ENCODE measurements at places on chromosomes 1 and 21. TPM values are rescaled to one million over a fixed set of nuclear protein-coding genes. Genes with fewer than 3 reads are reported as not detected.

GRCh38 chr1:229406798-229407197 is 27.1 kb downstream of the ACTA1 start:
- no peak for DNase-seq

Gene OR10J1
- total RNA-seq, result 0.05 TPM

Gene ERICH3
- not detected for total RNA-seq

Gene AMY1B
- total RNA-seq, result not detected

DNA sequence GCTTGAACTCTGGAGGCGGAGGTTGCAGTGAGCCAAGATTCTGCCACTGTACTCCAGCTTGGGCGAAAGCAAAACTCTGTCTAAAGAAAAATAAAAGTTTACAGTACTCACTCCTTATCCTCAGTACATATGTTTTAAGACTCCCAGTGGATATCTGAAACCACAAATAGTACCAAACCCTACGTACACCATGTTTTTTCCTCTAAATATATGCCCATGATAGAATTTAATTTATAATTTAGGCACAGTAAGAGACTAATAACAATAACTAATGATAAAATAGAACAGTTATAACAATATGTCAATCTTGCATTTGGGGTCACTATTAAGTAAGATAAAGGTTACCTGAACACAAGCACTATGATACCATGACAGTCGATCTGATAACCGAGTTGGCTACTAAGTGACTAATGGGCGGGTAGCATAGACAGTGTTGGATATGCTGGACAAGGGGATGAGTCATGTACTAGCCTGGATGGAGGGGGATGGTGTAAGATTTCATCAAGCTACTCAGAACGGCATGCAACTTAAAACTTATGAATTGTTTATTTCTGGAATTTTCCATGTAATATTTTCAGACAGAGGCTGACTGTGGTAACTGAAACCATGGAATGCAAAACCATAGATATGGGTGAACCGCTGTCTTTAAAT is 43.7 kb downstream of the ST7L start:
- DNase-seq, result peak; percentile 52

DNA sequence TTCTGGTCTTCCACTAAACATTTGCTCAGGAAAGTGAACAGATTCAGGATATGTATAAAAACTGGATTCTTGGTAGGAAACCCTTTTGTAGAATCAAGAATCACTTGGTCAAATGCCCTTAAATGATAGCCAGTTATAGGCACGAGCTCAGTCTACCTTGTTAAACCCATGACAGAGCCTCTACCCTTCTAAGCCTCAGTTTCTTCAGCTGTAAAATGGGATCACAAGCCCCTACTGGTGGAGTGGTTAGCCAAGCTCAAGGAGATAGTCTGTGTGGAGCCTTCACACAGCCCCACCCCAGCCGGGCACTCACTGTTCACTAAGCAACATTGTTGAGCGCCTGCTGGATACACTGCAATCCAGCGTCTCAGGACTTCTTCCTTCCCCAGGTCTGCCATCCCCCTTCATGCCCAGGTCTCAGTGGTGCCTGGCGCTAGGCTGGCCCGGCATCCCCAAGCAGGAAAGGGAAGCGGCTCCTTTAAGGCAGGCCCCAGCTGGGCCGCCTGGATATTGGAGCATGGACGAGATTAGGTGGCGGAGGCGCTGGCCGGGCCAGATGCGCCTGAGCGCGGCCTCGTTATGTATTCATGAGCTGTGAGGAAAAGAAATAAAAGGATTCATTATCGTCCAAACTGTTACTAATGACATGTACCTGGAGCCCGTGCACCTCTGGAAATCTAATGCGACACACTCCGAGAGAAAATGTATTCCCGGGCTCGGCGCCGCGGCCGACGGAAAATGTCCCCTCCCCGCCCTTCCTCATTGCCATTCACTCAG is 75.6 kb downstream of the TAS1R2 start:
- DNase-seq, result no peak

All from NCI-H460 (cell line).